Umbilical cord (tissue), 2 donors: ENCODE measurements at places on chromosomes 5 and 9. TPM values are rescaled to one million over a fixed set of nuclear protein-coding genes. Genes with fewer than 3 reads are reported as not detected.

The LRRC19 gene
- 2.9 TPM for total RNA-seq

The AIF1L gene
- 35.4 TPM for total RNA-seq

The TIMD4 gene
- total RNA-seq, result 0.48 TPM

The PCDHB16 gene
- total RNA-seq, result 4.1 TPM

The HSPA4 gene
- 82.3 TPM for total RNA-seq
